ENCODE measurements at places on chromosomes 12 and 14. TPM values are rescaled to one million over a fixed set of nuclear protein-coding genes. Genes with fewer than 3 reads are reported as not detected.

SLC38A4 gene
- 1.4 TPM for total RNA-seq

NFE2 gene
- 0.50 TPM for total RNA-seq

KRT8 gene
- 124 TPM for total RNA-seq

DHH gene
- total RNA-seq: 0.77 TPM

CLEC4C gene
- total RNA-seq: not detected

FAM181A gene
- not detected for total RNA-seq

LRRIQ1 gene
- total RNA-seq: 0.11 TPM

SMOC1 gene
- 0.93 TPM for total RNA-seq

CARMIL3 gene
- 0.06 TPM for total RNA-seq

ACOT2 gene
- total RNA-seq: 172 TPM

KRT4 gene
- not detected for total RNA-seq

OR6C2 gene
- not detected for total RNA-seq

GPRC5A gene
- 4.5 TPM for total RNA-seq

MDM2 gene
- 43.4 TPM for total RNA-seq

EML5 gene
- total RNA-seq: 0.21 TPM

SLC7A7 gene
- total RNA-seq: 4.1 TPM

RNASE1 gene
- total RNA-seq: 147 TPM

CD163L1 gene
- 2.2 TPM for total RNA-seq

ARHGAP9 gene
- 11.4 TPM for total RNA-seq

NUP107 gene
- total RNA-seq: 22.5 TPM

ACVRL1 gene
- 21.2 TPM for total RNA-seq

GARIN6 gene
- not detected for total RNA-seq

SERPINA9 gene
- not detected for total RNA-seq

CTSG gene
- total RNA-seq: not detected

NINJ2 gene
- 8.1 TPM for total RNA-seq

CLEC6A gene
- not detected for total RNA-seq

KLHL33 gene
- 0.15 TPM for total RNA-seq

TDRD9 gene
- total RNA-seq: 7.4 TPM

OR4E2 gene
- not detected for total RNA-seq

SLC6A15 gene
- total RNA-seq: not detected
